Activated T-helper 1 cell treated with anti-CD3 and anti-CD28 coated beads, Interleukin-12 subunit alpha, Interleukin-12 subunit beta, Interleukin-2, Interleukin-4 antibody, amounts not matched to agents 30 ng/mL and 10 ng/mL and 1 ng/mL, durations not matched to agents 14 hours and 24 hours and 36 hours (primary cell): ENCODE measurements at places on chromosomes 3 and 15.
A peak's percentile ranks its signal among the peaks of the same experiment; 100 is the strongest.

DNA sequence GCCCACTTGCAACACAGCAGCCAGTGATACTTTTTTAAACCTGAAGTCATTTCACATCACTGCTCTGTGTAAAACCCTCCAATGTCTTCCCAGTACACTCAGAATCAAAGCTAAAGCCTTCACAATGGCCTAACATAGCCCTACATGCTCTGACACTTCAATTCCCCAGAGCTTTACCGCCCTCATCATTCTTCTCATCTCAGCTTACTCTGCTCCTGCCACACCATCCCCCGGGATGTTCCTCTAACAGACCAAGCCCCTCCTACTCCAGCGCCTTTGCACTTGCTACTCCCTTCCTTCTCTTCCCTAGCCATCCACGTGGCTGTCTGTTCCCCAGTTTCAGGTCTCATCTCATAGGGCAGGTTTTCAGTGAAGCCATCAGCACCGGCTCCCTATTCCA lies 194.0 kb downstream of the SSR3 start:
- DNase-seq, result no peak

- no peak for DNase-seq
Measured at GRCh38 chr3:64773137-64773536, 85.3 kb upstream of the ADAMTS9 start.

- no peak for DNase-seq
Measured at GRCh38 chr3:6862880-6863195, 1.9 kb downstream of the GRM7 start.

DNA sequence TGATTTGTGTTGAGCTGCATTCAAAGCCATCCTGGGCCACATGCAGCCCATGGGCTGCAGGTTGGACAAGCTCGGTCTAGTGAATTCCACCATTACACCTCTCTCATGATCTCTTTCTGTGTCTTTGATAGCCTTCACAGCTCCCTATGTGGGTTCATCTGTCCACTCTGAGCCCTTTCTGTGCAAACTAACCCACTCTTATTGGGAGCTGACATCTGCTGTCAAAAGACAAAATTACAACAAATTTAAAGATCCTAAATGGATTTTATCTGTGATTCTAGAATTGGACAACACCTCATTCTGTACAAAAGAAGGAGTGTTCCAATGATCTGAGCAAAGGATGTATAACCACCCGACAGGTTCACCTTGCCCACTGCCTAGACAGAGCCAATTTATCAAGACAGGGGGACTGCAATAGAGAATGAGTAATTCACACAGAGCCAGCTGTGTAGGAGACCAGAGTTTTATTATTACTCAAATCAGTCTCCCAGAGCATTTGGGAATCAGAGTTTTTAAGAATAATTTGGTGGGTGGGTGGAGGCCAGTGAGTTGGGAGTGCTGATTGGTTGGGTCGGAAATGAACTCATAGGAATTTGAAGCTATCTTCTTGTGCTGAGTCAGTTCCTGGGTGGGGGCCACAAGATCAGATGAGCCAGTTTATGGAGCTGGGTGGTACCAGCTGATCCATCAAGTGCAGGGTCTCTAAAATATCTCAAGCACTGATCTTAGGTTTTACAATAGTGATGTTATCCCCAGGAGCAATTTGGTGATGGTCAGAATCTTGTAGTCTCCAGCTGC lies 2.6 kb upstream of the XYLB start:
- DNase-seq, result no peak

- no peak for DNase-seq
Measured at GRCh38 chr3:57985176-57985983, 22.8 kb upstream of the FLNB start.

DNA sequence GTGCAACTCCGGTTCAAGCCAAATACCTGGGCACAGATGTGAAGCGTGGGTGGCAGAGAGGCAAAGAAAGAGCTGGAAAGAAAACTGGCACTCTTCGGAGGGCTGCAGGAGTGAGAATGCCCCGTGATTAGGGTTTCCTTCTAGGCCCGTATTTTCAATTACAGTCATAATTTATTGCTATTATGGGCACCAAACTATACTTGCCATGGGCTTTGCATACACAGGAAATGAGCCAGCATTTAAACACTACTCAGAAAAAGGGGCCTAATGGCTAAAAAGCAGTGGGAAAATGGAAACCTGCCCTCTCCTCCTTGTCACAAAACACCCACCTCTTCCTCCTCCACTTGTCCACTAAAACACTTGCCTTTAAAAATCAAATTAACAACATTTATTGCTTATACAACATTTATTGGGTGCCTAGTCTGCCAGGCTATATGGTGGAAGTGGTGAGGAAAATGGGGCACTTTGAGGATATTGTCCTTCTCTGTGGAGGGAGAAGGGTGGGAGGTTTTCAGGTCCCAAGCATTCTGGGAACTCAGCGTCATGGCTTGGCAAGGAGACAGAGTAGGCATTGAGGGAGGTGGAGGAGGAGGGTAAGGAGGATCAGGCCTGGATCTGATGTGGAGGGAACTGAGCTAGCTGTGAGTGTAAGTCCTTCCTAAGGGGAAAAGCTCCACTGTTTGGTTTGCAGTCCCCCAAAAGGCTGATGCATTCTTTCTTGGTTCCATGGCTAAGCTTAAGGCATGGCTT lies 160.9 kb downstream of the SLCO3A1 start:
- DNase-seq, result no peak

- no peak for DNase-seq
Measured at GRCh38 chr3:190435618-190436017, 14.1 kb downstream of the TMEM207 start.

DNA sequence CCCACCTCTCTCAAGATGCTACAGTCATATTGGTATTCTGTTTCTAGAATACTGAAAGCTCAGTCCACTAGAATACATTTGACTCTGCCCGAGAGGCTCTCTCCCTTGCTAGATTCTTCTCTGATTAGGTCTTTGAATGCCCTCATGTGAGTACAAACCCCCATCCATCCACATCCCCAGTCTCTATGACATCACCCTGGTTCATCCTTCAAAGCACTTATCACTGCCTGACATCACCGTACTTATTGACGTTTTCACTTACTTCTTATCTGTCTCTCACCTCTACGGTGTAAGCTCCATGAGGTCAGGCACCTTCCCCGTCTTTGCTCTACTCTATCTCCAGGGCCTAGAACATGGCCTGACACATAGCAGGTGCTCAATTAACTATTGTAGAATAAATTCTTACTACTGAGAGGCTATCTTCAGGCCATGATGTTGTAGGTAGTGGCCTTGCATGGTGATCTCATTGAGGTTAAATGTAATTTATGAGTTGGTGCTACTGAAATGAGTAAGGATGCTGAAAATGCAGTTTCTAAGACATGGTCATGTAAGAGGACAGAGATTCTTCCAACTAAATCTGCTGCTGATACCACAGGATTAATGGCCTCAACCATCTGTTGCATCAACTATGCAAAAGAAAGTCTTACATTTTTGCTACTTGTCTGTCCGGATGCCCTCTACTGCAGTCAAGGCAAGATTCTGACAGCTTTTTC lies 26.8 kb downstream of the EOGT start:
- DNase-seq, result no peak

- no peak for DNase-seq
Measured at GRCh38 chr3:181735911-181736310, 24.2 kb downstream of the SOX2 start.

GRCh38 chr3:143203848-143204247 lies 84.3 kb downstream of the CHST2 start:
- no peak for DNase-seq

- peak; percentile 54 for DNase-seq
Measured at GRCh38 chr15:77496715-77497109, 76.0 kb downstream of the HMG20A start.

- no peak for DNase-seq
Measured at GRCh38 chr3:30281526-30281925, 324.9 kb upstream of the TGFBR2 start.

GRCh38 chr15:89436560-89437311 lies 59.6 kb downstream of the RHCG start:
- no peak for DNase-seq

DNA sequence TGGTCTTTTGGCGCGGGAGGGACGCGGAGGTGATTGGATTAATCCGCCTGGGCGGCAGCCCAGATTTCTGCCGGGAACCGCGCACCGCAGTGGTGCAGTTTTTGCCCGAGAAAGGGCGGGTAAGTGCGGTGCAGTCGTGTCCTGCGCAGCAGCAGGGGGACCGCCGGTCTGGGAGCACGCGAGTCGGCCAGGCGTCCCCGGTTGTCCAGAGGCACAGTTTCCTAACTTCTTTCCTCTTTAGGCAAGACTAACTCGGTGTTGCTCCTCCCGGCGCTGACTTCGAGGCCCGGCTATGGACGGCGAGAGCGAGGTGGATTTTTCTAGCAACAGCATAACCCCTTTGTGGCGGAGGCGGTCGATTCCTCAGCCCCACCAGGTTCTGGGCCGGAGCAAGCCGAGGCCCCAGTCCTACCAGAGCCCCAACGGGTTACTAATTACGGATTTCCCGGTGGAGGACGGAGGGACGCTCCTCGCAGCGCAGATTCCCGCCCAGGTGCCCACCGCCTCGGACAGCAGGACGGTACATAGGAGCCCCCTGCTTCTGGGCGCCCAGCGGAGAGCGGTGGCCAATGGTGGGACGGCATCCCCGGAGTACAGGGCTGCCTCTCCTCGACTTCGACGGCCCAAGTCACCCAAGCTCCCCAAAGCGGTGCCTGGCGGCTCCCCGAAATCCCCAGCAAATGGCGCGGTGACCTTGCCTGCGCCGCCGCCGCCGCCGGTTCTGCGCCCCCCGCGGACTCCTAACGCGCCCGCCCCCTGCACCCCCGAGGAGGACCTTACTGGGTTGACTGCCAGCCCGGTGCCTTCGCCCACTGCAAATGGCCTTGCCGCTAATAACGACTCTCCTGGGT lies 736 bp downstream of the ARHGEF26 start:
- DNase-seq, result peak; percentile 7

DNA sequence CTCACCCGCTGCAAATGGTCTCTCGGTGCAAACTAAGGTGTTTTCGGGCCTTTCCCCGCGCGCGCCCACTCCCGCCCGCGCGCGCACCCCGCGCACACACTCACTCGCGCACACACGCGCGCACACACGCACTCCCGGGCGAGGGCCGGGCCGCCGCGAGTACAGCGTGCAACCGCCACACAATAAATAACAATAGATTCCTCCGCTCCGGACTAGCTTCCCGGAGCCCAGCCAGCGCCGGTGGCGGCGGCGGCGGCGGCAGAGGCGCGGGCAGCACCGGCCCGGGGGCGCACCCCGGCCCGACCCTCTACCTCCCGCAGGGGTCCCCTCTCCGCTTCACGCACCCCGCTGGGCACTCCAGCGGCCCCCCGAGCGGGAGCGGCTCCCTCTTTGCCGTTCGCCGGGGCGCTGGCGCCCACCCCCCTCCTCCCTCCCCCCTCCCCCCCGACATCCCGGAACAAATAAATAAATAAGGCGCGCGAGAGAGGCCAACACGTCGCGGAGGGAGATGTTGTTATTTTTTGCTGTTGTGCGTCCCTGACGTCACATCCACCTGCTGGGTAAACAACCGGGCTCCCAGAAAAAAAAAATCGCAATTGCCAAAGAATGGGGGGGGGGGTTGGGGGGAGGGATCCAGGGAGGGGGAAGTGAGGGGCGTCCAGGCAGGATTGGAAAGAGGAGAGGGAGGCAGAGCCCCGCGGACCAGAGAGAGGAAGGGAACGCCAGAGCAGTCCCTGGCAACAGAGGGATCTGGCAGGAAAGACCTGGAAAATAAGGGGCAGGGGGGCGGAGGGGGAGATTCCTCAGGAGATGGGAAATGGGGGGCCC lies at the start of gene FOXP1:
Gene FOXP1 (minus strand): TSS at position 163 of the 828 bp plus-strand sequence. CDS start 385,347 bp downstream, outside the sequence.
- peak; percentile 37 for DNase-seq

- DNase-seq, result no peak
Measured at GRCh38 chr3:8472549-8472948, 29.1 kb upstream of the LMCD1 start.
